ENCODE measurements at places on chromosomes 1 and 21. TPM values are rescaled to one million over a fixed set of nuclear protein-coding genes. Genes with fewer than 3 reads are reported as not detected.

- DNase-seq = no peak
Observed at GRCh38 chr1:35202048-35202719, 9.2 kb upstream of the SFPQ start.

DNA sequence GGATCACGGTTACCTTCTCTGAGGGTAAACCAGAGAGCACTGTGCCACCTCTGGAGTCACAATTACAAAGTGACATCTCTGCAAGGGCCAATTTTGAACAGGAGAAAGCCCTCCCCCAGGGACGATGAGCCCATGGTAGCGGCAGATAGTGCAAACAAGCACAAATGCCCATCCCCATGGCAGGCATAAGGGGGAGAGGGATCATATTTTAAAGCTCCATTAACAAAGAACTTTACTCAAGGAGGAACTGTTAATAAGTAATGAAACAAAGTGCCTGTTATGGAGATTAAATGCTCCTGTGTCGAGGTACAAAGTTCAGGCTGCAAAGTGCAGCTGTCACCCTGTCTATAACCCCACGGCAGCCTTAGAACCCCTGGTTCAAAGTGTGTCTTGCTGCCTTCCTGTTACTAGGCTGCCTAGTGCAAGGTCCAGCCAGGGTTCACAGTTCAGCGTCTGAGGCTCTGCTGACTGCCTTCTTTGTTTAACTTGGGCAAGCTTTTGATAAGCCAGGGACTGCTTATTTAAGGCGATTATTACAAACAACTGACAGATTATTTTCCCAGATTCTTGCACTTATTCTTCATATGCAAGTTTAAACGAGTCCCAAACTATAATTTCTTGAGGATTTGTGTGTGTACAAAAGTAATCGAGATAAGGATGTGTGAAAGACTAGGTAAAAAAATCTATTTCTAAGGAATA, 75.7 kb upstream of the NRIP1 start:
- no peak for DNase-seq

- no peak for DNase-seq
Observed at GRCh38 chr1:81912383-81912782, 111.6 kb downstream of the ADGRL2 start.

DNA sequence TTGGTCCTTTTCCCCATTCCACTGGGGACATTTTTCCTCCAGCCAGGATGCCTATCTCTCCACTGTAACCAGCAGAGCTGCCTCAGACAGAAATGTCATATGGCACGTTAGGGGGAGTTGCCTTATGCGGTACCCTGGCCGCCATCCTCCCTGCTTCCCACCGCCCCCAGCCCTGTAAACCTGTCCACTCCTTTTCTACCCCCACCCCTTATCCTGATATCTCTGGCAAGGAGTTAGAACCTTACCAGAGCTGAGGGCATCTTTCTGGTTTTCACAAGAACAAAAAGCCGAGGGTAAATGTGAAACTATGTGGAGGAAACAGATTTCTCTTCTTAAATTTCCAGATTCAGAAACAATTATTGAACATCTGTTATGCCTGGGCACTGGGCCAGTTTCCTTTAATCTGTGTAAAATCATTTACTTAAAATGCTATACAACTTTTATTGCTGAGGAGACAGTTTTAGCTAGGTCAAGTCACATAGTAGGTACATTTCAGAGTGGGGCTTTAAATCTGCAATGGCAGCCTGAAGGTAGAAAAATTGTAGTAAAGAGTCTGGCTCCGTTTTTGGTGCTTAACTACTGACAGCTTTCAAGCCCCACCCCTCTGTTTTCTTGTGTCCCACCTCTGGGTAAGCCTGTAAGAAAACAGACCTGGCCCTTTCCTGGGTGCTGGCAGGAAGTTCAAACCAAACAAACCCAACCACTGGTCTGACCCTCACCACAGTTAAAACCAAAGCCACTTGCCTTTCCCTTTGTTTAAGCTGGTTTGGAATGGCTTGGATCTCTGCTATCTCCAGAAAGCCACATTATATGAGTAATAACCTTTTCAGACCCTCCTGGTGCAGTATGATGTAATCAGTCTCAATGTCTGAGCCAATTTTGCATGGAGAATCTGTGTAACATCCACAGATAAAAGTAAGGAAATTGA, 319.0 kb downstream of the HHAT start:
- DNase-seq = no peak

GRCh38 chr1:8879922-8880676, 1.6 kb upstream of the ENO1 start:
- no peak for DNase-seq

DNA sequence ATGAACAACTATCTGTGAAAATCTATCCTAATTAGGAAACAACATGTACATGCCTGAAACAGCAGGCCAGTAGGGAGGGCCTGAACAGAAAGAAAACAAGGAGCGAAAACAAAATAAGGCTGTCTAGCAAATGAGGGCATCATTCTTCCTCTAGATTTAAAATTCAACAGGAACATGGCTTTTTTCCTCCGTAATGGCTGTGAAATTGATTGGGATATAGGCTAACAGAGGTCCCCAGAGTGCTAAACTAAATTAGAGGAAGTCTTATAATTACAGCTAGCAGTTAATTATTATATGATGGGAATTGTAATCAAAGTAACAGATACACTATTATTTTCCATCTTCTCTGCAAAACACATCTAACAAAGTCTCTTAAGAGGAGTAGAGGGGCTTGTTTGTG, 51.7 kb upstream of the TIAM1 start:
- DNase-seq = no peak

GRCh38 chr1:91777196-91777595, 108.8 kb downstream of the TGFBR3 start:
- DNase-seq = no peak

DNA sequence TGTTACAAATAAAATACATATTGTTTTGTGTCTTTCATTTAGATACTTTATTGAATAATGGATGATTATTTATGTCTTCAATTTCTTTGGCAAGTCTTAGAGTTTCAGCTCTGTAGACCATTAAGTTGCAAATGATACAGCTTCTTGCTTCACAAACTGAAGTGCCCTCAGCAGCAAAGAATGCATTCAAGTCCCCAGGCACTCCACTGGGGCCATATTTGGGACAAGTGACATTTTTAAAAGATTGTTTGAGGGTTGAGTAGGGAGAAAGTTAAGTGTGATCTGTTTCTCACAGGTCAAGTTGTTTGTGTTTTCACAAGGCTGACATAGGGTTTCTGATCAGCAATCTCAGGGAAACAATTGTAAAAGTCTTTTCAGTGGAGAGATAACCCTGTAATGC, 400.7 kb downstream of the PLA2G4A start:
- no peak for DNase-seq

DNA sequence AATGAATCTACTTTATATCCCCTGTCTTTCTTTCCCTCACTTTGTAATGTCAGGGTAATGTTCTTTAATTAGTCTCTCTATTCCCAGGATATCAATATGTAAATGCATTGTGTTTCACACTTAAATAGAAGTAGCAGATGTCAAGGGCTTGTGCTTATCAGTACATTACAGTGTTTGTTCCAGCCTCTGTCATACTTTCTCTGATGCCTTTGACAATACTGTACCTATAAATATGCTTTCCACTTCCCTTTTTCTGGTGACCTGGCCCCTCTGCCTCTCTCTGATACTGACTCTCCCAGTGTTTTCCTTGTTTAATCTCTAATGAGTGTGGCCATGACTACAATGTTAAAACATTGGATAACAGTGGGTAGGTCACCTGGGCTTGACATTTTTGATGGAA, 862.0 kb upstream of the NEGR1 start:
- no peak for DNase-seq

- DNase-seq = no peak
Observed at GRCh38 chr1:15100880-15101760, 52.4 kb upstream of the TMEM51 start.

DNA sequence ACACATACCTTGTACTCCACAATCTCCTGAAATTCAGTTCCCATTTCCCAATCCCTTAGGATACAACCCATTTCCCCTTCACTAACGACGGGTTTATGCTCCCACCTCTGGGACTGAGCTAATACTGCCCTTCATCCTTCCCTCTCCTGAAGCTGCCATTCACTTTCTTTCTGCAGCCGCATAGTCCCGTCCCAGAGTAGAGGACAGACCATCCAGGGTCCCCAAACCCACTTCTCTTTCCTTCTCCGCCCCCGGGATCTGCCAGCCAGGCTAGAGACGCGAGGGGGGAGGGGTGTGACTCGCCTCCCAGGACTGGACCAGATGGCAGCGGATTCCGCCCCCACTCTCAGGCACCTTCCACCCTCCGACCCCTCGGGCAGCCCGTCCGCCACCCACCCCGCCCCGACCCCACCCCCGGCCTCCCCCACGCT, 679 bp downstream of the ABL2 start:
- peak; percentile 70 for DNase-seq

GRCh38 chr1:100862591-100862990, 32.1 kb downstream of the EXTL2 start:
- DNase-seq = no peak

DNA sequence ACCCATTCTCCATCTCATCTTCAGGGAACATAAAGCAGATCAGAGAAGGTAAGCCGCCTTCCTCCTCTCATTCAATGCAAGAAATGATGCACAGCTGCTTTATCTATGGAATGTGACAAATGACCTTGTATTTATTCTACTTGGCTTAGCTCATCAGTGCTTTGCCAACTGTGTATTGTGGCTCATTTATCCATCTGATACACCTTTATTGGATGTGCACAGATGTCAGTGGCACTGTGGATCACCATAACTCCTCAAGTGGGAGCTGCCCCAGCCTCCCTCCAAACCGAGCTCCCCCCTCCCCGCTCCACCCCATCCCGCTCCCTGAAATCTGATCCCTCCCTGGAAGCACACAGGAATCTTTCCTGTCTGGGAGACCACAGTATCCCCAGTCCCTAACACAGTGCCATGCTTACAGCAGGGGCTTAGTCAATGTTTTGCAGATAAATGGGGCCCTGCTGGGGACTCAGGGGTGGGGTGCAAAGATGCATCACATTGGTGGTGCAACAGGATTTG, 156.0 kb upstream of the RAB4A start:
- no peak for DNase-seq

- no peak for DNase-seq
Observed at GRCh38 chr1:20259646-20260045, 31.0 kb upstream of the VWA5B1 start.

DNA sequence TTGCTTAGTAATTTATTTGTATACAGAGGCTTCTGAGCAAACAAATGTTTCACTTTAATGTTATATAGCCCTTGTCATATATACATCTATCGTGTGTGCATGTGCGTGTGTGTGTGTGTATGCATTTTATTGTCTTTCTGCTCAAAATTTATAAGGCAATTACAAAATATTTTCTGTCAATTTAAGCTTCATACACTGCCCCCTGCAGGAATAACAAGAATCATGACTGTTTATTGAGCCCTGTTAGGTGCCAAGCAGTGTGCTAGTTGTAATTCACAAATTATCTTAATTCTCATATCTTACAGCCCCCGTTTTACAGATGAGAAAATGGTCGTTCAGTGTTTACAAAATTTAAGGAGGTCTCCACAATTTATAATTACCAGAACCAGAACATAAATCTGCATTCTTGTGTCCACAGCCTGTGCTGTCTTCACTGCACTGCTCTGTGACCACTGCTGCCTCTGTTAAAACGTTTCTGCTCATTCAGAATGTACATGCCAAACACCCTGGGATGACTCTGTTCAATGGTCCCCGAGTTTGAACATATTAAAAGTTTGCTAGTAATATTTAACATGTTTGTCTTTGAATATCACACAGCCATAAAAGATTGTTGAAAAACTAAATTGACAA, 181.3 kb downstream of the ATP6V1G3 start:
- no peak for DNase-seq

- no peak for DNase-seq
Observed at GRCh38 chr1:201617157-201617556, 78.2 kb downstream of the NAV1 start.

GRCh38 chr1:151968058-151968457, 25.6 kb downstream of the S100A10 start:
- DNase-seq = no peak

GRCh38 chr1:214861615-214862014, 220.9 kb upstream of the KCNK2 start:
- DNase-seq = no peak

- DNase-seq = no peak
Observed at GRCh38 chr1:157992031-157992832, 1.2 kb upstream of the KIRREL1 start.

The SPATA1 gene
- not detected for total RNA-seq

The CYP4X1 gene
- 8.1 TPM for total RNA-seq

The TACSTD2 gene
- total RNA-seq = 623 TPM

The KIF17 gene
- 1.2 TPM for total RNA-seq

The ITLN1 gene
- total RNA-seq = not detected

The PRKACB gene
- 7.2 TPM for total RNA-seq

The TAS1R3 gene
- total RNA-seq = 1.8 TPM

The PGLYRP4 gene
- total RNA-seq = 25.0 TPM
